ENCODE measurements at places on chromosomes 1 and 21.

DNA sequence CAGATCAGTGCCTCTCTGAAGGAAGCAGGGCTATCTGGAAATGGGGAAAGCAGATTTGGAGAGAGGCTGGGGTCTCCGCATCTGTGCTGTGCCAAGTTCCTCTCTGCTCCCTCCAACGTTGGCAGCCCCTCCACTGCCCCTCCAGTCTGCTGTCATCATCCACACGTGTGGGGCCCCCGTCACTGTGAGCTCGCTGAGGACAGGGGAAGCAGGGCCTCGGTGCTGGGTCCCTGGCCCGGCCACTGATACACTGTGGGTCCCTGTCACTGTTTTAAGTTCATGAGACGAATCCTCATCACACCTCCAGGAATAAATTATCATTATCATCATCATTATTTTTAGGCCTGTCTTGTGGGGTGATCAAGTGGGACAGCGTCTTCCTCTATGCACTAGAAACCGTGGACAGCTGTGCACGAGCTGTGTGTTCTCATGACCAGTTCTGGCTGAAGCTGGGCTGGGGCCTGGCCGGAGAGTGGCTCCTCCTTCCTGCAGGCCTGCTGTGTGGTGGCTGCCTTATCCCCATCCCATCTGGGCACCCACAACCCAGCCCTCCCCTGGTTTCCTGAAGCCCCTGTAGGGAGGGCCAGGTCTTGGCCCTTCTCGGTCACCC lies 52.2 kb downstream of the DMRTB1 start:
- no peak for DNase-seq

- DNase-seq, result no peak
These were observed 99.8 kb upstream of the ETV3 start for GRCh38 chr1:157237981-157238380.

- peak; percentile 81 for DNase-seq
These were observed 3.2 kb upstream of the QSOX1 start for GRCh38 chr1:180151508-180151907.

GRCh38 chr1:76269155-76269554 lies 194.6 kb downstream of the ST6GALNAC3 start:
- DNase-seq, result no peak

- DNase-seq, result no peak
These were observed 155.3 kb downstream of the HHIPL2 start for GRCh38 chr1:222392556-222392955.

GRCh38 chr1:170309389-170310013 lies 163.7 kb downstream of the NTMT2 start:
- DNase-seq, result no peak

GRCh38 chr1:32773764-32774463 lies 43.2 kb downstream of the YARS1 start:
- DNase-seq, result no peak

DNA sequence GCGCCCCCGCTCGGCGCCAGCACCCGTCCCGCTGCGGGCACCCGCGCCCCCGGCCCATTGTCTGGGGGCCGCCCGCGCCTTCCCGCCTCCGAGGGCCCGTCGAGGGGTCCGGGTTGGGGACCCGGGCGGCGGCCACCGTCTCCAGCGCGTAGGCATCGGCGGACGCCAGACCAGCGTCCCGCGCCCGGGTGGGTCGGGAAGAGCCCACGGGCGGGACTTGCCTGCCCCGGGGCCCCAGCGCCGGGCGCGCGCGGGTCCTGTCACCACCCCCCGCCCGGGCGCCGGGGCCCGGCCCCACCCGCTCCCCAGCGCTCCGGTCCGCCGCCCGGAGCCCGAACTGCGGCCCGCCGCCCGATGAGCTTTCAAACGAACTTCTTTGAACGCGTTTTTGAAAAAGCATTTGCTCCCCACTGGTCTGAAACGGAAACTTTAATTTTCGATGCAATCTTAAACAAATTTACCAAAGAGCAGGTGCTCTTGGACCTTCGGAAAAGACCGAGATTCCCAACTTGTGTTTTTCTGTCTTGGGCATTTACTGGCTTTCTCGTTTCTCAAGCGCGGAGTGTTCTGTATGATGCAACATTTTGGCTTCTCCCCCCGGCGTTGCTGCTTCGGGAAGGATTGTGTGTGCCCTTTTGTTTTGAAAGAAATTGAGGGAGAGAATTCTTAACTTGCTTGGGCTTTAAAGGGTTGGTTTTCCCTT lies 615 bp downstream of the CLIC4 start:
- DNase-seq, result no peak

GRCh38 chr1:72105201-72105600 lies 177.1 kb downstream of the NEGR1 start:
- no peak for DNase-seq

- DNase-seq, result no peak
These were observed 202.1 kb upstream of the SGIP1 start for GRCh38 chr1:66331658-66332547.
